Right renal cortex interstitium (tissue), 3 donors: ENCODE measurements at places on chromosomes 2 and 18.

GRCh38 chr2:156399224-156399949, 36.8 kb upstream of the GPD2 start:
- DNase-seq: peak; percentile 12

GRCh38 chr18:69935319-69936190, 12.1 kb downstream of the CD226 start:
- no peak for DNase-seq

DNA sequence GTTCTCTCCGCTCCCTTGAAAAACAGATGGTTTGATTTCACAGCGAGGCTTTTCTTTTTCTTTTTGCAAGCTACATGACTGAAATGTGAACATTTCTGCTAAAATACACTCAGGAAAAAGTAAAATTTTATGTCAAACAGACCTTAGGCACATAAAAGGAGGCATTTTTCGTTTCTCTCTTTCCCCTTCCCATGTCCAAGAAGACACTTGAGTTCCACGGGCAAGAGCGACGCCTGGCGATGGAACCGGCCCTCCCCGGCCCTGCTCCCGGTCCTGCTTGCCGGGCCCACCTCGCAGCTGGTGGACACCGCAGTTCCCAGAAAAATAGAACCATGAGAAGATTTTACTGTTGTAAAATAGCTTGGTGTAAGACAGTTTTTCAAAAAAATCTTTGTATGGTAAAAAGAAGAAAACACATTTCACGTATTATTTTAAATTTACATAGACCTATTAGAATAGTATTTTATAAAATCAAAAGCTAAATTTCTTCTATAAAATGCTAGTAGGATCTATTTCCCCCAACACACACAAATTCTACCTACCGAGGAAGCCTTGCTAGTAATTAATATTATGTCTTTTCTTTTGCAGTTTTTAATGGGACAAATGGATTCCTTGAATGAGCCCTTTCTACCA, 2.3 kb upstream of the ALKAL2 start:
- DNase-seq: no peak

GRCh38 chr2:64695721-64696261, 42.1 kb upstream of the SERTAD2 start:
- no peak for DNase-seq

- no peak for DNase-seq
Observed at GRCh38 chr2:188506843-188507242, 215.2 kb downstream of the GULP1 start.
